ENCODE measurements at places on chromosomes 5 and 9.
A peak's percentile ranks its signal among the peaks of the same experiment; 100 is the strongest.

- no peak for DNase-seq
Measured at GRCh38 chr9:91948597-91949391, 1.2 kb downstream of the ROR2 start.

- DNase-seq: no peak
Measured at GRCh38 chr9:92980085-92980745, 32.9 kb downstream of the FGD3 start.

- DNase-seq: no peak
Measured at GRCh38 chr9:77939149-77939668, 92.4 kb downstream of the GNAQ start.

GRCh38 chr9:81224166-81225081 lies 464.9 kb downstream of the TLE1 start:
- no peak for DNase-seq

GRCh38 chr9:110029429-110029955 lies 178.5 kb downstream of the C9orf152 start:
- DNase-seq: no peak

DNA sequence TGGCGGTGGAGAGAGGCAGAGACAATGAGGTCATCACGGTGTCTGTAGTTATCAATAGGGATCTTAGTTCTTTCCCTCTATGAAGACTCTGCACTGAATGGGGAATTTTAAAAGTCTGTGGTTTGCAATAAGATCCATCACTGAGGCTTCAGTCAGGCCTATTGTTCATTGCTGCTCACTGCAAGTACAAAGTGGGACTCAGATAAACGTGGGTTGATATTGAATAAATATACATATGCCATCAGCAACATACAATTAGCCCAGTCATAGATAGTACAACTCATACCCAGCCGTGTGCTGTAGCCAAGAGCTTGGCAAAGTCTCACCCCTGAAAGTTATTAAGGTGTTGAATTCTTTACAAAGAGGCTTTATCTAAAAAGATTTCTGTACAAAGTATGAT lies 88.4 kb downstream of the ENC1 start:
- no peak for DNase-seq

DNA sequence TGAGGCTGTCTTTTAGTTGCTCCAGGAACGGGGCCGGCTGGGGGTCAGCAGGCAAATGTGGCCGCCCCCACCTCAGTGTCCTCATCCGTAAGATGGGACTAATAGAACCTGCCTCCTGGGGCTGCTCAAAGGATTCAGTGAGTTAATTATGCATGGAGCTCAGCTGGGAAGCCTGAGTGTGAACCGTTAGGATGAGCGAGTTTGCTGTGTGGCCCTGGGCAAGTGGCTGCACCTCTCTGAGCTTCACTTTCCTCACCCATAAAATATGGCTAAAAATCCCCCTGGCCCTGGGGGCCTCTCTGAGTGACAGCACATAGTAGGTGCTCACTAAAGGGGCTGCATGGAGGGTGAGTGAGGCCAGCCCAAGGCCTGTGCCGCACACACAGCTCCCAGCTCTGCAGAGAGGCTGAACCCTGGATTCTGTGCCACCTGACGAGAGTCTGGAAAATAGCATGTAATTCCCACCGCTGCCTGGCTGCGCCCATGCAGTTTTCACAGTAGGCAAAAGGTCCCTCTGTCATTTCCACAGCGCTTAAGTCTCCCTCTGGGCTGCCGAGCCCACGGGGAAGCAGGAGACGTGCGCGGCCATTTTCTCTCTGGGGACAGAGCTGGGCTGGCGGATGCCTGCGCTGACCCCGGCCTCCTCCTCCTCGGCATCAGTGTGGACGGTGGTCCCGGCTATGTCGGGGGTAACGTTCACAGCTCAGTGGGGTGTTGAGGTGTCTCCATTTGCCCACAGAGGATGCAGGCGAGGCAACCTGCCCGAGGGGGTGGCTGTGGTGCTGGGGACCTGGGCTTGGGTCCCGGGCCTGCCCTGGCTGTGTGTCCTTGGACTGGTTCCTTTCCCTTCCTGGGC lies 18.2 kb downstream of the ASS1 start:
- no peak for DNase-seq

DNA sequence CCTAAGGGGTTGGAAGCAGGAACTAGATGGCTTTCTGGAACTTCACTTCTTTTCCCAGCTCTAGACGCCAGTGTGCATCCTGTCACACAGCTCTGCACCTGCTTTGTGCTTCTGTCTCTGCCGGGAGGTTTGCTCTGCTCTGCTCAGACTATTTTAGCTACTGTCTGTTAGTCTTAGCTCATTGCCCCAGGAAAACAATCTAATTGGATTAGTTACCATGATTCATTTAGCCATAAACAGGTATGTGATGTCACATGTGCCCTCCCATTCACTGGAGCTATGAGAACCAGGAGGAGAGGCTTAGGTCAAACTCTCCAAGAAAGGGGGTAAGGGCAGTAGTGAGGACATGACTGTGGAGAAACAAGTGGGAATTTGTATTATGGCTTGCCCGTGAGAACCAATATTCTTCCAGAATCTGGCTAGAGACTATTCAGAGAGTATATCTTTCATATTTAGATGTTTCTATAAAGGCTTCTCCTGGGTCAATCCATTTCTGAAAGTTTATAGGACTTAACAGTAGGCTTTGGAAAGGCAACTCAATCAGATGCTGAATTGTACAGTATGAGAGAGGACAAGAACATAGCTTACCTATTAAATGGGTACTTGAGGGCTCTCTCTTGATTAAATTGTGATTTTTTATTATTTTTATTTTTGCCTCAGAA lies 22.4 kb upstream of the NREP start:
- DNase-seq: no peak

- peak; percentile 71 for DNase-seq
Measured at GRCh38 chr5:172114875-172115422, 73.1 kb downstream of the STK10 start.

GRCh38 chr9:68822596-68823165 lies 117.6 kb downstream of the PIP5K1B start:
- DNase-seq: no peak

DNA sequence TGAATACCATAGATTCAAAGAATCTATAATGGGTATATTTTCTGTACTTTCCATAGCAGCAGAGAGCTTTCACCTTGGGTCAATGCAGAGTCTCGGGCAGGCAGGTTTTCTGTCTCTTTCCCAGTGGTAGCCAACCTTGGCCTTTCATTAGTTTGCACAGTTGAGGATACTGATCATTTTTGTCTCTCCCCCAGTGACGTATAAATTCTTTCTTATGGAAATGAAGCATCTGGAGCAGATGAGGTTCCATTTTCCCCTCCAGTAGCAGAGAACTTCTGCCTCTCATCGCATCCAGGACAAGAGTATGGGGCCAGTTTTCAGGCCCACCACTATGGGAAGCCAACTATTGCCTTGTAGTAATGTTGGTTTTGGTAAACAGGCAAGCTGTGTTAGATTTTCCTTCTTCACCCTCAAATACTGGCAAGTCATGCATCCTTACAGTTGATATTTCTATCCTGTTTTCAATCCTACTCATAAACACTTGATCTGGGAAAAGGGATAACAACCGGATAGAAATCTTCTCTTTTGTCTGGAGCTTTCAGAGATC lies 845.2 kb upstream of the CDH18 start:
- no peak for DNase-seq

DNA sequence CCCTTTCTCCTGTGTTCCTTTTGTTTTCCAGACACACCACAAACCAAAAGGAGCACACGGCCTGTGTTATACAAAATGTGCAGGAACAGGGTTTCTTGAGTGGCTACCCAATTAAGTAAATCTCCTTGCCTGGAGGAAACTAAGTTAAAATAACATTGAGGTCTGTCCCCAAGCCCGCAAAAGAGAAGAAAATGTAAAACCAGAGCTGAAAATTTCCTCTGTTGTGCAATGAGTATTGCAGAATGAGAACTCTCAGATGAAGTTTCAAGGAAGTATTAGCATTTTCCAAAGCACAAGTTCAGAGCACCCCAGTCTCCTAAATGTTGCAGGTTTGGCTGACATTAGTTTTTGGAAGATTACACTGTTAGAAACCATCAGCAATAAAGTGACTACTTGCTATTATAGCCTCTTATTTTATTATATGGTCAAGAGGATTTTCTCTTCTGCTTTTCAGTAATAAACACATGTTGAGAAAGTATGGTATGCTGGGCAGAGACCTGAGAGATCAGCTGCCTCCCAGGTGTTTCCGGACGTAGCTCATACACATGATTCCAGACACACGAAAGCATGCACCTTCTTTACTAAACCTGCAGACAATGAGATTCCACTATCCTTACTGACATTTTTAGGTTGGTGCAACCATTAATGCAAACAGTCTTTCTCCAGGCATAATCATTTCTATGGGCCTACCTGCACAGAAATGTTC lies 161.3 kb downstream of the SNCAIP start:
- DNase-seq: no peak

DNA sequence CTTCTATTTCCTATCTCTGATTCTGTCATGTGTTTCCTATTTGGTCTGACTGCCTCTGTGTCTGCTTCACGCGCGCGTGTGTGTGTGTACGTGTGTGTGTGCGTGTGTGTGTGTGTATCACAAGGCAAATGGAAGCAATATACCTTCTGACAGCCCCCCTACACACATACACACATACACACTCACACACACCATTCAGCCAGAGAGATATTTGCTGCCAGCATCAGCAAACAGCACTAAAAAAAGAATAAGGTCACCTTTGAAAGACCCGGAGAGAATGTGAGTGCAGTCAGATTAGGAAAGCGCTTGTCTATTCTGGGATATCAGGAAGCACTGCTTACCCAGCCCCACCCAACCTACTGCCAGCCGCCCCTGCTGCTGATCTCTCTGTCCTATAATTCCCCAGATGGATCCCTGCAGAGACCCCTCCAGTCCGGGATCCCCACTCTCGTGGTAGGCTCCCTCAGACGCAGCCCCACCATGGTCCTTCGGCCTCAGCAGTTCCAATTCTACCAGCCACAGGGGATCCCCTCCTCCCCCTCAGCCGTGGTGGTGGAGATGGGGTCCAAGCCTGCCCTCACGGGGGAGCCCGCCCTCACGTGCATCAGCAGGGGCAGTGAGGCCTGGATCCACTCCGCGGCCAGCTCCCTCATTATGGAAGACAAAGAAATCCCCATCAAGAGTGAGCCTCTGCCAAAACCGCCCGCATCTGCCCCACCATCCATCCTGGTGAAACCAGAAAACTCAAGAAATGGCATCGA lies 45.7 kb downstream of the PLAC8L1 start:
- no peak for DNase-seq

DNA sequence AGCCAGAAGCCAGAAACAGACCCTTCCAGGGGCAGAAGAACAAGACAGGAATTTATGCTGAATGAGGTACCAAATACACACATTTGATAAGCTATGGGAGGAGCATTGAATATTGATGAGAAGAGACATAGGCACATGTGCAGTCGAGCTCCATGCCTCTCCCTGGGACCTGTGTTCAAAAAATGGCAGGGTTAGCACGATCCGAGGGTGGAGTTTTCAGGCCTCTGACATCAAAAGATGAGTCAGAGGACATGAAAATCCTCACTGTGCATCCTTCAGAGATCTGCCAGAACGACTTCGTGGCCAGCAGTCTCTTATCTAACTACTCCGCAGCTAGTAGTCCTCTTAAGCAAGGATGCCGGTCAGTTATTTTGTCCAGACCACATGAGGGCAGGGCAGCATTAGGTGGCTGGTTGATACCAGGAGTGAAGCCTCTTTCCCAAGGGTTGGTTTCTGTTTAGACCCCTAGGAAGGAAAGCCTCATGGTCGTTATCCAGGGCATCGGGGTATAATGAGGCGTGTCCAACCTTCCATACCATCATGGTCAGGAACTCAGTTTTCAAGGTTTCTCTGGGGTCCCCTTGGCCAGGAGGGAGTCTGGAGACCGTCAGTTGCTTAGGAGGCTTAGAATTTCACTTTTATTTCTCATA lies 11.6 kb upstream of the CMBL start:
- no peak for DNase-seq

DNA sequence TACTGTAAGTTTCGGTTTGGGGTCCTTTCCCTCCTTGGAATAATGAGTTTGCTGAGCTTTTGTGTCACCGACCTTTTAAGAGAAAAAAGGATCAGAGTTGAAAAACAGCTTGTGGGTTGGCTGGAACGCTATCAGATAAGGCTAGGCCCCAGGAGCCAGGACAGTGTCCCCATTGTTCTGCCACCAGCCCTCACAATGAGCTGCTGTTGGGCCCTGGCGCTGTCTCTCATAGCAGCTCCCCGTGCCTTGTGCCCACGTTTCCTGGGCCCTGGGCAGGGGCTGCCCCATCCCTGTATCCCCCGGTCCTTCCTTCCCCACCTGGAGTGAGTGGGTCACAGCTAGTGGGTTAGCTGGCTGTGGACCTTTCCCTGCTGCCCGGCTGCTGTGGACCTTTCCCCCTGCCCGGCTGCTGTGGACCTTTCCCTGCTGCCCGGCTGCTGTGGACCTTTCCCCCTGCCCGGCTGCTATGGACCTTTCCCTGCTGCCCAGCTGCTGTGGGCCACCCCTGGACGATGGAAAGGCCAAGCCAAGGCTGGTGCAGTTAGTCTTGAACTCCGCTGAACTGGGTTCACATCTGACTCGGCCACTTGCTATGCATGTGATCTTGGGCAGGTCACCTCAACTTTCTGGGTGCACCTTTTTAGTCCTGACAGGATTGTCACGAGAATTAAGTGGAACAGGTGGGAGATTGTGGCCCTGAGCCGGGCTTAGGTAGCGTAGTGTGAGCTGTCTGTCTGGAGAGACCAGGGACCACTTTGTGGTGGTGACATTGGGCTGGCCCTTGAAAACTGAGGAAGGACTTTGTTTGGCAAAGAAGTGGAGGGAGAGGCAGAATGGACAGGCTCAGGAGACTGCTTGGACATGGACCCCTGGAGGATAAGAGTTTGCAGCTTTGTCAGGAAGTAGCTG lies 99.5 kb downstream of the DAB2IP start:
- no peak for DNase-seq

GRCh38 chr5:89445106-89445745 lies 562.2 kb upstream of the MEF2C start:
- no peak for DNase-seq

DNA sequence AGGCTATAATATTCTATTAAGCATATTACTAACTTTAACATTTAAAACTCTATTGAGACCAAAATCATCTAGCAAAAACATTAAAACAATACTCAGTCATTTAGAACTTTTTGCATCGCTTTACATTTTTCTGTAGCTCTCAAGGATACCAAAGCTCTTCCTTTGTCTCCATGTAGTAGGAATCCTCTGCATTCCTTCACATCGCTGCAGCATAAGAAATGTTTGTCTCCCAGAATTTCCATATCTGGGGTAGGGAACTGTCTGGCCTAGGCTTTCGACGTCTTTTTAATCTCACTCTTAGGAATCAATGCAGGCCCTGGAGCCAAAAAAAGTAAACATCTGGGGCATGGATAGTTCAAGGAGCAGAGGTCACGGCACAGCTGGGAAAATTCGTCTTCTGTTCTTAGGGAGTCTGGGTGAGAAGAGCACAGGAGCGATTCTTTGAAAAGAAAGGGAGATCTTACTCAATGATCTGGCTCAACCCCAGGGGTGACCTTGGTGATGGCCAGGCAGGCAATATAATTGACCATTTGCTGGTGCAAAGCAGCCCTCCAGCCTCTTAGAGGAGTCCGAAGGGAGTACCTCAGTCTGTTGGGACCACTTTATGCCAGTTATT lies 23.2 kb upstream of the RAI14 start:
- DNase-seq: no peak

- no peak for DNase-seq
Measured at GRCh38 chr5:55180016-55180415, 7.0 kb upstream of the CDC20B start.

Measured in CD4-positive, alpha-beta T cell treated with Interleukin-15 for 4 hours (primary cell).